Stimulated activated naive CD8-positive, alpha-beta T cell treated with anti-CD3 and anti-CD28 coated beads, Interleukin-15, Interleukin-2, amounts not matched to agents 100 U/mL and 50 U/mL, for 24 hours (primary cell): ENCODE measurements at places on chromosomes 13 and 19.
A peak's percentile ranks its signal among the peaks of the same experiment; 100 is the strongest.

DNA sequence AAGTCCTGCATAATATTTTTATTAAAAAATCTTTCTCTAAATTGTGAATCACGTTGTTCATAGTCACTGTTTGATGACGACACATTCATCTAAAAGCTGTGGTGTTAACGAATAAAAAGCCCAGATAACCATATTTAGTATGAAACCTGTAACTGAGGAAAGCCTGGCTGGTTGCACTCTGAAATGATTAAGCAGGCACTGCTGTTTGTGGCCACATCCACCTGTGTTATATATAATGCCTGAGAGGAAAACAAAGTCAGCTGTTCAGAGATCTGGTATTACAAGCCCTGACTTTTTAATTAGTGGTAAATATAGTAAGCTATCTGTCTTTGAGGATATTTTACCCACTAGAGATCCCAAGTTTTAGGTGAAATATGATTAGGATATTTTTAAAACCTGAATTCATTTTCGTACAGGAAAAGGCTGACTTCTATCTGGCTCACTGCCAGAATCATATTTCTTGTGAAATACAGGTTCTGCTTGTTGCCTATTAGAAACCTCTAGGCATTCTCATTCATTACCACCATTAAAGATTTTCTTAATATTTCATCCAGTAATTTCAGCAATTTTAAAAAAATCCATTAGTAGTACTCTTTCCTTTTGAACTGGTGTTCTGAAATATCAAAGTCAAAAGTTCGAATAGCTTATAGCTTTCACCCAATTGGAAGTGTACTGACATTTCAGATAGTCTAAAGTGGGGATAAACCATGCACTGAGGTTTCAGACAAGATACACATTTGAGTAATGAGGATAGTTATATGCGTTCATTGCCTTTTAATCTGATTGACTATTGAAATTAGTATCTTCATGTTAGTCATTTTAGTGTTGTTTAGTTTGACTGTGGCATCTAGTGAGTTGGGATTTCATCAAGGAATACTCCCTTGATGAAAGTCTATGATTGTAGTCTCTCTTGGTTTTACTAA lies 79.7 kb downstream of the LMO7 start:
- DNase-seq = no peak

- no peak for DNase-seq
Observed at GRCh38 chr19:51091126-51091525, 8.4 kb upstream of the KLK14 start.

DNA sequence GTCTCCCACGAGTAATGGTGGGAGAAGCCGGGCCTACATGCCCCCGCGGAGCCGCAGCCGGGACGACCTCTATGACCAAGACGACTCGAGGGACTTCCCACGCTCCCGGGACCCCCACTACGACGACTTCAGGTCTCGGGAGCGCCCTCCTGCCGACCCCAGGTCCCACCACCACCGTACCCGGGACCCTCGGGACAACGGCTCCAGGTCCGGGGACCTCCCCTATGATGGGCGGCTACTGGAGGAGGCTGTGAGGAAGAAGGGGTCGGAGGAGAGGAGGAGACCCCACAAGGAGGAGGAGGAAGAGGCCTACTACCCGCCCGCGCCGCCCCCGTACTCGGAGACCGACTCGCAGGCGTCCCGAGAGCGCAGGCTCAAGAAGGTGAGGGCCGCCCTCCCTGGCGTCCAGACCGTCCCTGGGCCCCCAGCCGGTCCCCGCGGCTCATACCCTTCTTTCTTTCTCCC lies 1.4 kb upstream of the USF2 start:
- peak; percentile 56 for DNase-seq

DNA sequence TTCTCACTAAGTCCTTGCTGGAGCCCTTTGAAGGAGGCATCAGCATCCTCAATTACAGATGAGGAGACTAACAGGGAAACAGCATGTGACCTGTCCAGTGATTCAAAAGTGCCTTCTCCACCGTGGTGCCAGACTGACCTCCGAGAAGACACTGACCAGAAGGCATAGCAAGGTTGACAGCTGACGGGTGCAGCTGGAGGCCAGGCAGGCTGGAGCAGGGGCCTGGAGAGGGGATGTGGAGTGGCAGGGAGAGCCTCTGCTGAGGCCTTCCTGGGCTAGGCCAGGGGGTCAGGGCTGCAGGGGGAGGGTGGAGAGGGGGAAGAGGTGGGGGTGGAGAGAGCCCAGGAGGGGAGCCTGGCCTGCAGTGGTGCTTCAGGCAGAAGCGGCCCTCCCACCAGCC lies 66.3 kb downstream of the KCTD15 start:
- no peak for DNase-seq

- DNase-seq = no peak
Observed at GRCh38 chr13:79503473-79504017, 22.6 kb downstream of the NDFIP2 start.

GRCh38 chr19:13297023-13297422 lies 146.8 kb downstream of the IER2 start:
- no peak for DNase-seq

DNA sequence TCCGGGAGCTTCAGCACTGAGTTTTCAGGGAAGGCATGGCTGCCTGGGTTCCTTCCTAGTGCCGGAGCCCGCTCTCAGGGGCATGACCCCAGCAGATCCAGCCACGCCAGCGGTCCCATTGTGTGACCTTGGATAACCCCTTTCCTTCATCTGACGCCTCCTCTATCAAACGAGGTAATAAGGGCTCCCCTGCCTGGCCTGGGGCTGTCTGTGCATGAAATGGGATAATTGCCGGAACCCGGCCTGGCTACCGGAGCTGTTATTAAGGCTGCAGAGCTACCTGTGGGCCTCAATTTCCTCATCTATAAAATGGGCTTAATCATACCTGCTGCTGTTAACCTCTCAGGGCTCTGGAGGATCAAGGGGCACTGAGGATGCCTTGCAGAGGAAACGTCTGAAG lies 18.3 kb upstream of the NFIC start:
- no peak for DNase-seq

DNA sequence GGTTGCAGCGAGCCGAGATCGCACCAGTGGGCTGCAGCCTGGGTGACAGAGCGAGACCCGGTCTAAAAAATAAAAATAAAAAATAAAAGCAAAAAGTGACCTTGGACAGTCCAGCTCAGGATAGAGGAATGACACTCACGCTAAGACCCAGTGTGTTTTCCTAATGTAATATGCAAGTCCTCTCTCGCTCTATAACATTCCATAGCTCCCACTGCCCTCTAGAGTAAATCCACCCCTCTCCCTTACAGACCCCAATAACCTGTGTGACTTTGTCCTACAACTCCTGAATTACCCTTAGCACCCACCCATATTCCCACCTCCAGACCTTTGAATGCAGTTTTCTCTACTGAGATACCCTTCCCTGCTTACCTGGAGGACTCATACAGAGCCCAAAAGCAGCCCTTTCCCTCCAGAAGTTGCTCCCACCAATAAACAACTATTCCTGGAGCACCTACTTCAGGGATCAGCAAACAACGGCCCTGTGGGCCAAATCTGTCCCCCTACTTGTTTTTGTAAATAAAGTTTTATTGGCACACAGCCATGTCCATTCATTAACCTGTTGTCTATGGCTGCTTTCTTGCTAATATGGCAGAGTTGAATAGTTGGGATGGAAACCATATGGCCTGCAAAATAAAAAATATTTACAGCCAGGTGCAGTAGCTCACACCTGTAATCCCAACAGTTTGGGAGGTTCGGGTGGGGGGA lies 39.8 kb upstream of the PTPRS start:
- DNase-seq = no peak

GRCh38 chr13:97432232-97432916 lies 1.6 kb upstream of the RAP2A start:
- DNase-seq = no peak
